A673 (cell line): ENCODE measurements at places on chromosomes 13 and 19. TPM values are rescaled to one million over a fixed set of nuclear protein-coding genes. Genes with fewer than 3 reads are reported as not detected.

DNA sequence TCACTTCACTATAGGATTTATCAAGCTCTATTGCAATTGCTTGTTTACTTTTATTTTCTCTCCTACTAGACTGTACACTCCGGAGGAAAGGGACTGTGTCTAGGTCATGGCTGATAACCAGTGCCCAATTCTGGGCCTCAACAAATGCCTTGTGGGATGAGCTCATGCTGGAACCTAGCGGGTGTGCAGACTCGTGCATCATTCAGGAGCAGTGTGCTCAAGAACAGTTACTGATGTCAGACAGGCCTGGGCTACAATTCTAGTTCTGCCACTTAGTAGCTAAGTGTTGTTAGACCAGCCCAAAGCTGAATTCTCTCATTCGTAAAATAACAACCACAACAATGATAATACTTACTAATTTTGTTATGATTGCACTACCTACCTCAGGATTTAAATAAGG lies 95.4 kb downstream of the CYSLTR2 start:
- H3K4me1 ChIP-seq = no peaks in the 10 kb centered on the region
- H3K27ac ChIP-seq = no peak overlapping the region
- H3K4me3 ChIP-seq = no peak overlapping the region
- peaks cover 5% of the 10 kb centered on the region for H3K27me3 ChIP-seq

DNA sequence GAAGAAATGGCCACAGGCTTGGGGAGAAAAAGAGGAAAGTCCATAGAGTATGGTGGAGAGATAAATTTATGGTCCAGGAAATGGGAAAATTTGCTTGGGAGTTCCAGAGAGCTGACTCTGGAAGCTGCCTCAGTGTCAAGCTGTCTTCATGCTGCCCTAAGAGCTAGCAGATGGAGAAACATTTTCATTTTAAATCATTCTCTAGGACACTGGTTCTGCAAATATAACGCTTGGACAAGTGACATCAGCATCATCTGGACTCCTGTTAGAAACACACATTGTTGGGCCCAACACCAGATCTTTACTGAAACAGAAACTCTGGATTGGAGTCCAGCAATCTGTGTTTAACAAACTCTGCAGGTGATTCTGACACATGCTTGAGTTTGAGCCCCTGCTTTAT lies 592.0 kb upstream of the KLF12 start:
- DNase-seq = no peak
- no peak overlapping the region for H3K4me3 ChIP-seq

GRCh38 chr19:44180968-44181367 lies 16.1 kb downstream of the ZNF226 start:
- no peak overlapping the region for H3K4me3 ChIP-seq
- no peak for DNase-seq
- H3K36me3 ChIP-seq = peaks cover 12% of the 10 kb centered on the region
- no peak overlapping the region for H3K27ac ChIP-seq
- H3K4me1 ChIP-seq = no peaks in the 10 kb centered on the region

GRCh38 chr13:36912369-36912768 lies 7.7 kb downstream of the SMAD9 start:
- H3K36me3 ChIP-seq = no peaks in the 10 kb centered on the region
- DNase-seq = no peak
- peak overlapping the region; percentile 47 for H3K27ac ChIP-seq
- H3K4me3 ChIP-seq = no peak overlapping the region

GRCh38 chr19:46603752-46604231 lies 2.7 kb downstream of the CALM3 start:
- peaks cover 36% of the 10 kb centered on the region for H3K36me3 ChIP-seq
- peaks cover 10% of the 10 kb centered on the region for H3K4me1 ChIP-seq
- H3K27me3 ChIP-seq = no peaks in the 10 kb centered on the region
- peak overlapping the region; percentile 100 for H3K27ac ChIP-seq

DNA sequence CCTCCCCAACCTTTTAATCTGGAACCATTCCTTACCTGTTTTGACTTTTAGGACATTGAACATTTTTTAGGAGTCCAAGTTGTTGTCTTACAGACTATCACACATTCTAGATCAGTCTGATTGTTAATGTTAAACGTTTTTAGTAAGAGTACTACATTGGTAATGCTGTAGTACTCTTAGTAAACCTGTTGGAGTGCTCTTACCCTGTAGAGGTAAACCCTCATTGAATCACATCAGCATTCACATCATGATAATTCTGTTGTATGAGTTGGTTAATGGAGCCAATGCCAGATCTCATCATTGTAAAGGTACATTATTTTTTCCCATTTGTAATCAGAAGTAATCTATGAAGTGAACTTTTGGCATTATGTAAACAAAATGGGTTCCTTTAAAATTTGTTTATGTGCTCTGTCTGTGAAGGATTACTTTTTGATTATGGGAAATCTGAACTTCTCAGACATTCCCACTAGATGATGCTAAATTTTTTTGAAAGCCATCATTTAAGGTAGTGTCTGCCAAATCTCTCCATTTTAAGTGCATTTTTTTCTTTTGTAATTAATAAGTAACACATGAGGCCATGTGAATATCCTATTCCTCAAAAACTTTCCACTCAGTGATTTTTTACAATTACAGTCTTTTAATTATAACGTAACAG lies 55.2 kb downstream of the VWA8 start:
- no peaks in the 10 kb centered on the region for H3K36me3 ChIP-seq
- H3K4me1 ChIP-seq = no peaks in the 10 kb centered on the region
- no peak overlapping the region for H3K27ac ChIP-seq
- no peaks in the 10 kb centered on the region for H3K27me3 ChIP-seq

DNA sequence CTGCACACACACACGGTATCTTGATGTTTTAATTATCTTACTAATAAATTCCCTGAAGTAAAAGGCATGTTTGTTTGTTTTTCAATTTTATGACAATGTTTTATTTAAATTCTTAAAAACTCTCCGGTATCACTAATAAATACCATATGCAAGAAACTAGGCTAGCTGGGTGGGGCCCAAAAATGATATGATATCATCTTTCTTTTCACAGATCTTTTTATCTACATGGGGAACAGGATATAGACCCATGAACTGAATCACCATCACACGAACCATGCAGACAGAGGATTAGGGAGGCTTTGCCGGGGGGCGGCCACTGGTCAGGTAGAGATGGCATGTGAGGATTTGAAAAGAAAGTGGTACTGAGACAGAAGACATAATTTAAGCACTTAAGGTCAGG lies 266.4 kb downstream of the ENOX1 start:
- H3K4me3 ChIP-seq = no peak overlapping the region
- H3K36me3 ChIP-seq = no peaks in the 10 kb centered on the region
- H3K27ac ChIP-seq = no peak overlapping the region
- no peaks in the 10 kb centered on the region for H3K27me3 ChIP-seq

- no peak for DNase-seq
- peaks cover 6% of the 10 kb centered on the region for H3K4me1 ChIP-seq
- no peak overlapping the region for H3K4me3 ChIP-seq
- no peak overlapping the region for H3K27ac ChIP-seq
- no peaks in the 10 kb centered on the region for H3K27me3 ChIP-seq
Observed at GRCh38 chr19:28292822-28293500, 920.0 kb downstream of the UQCRFS1 start.

- H3K4me3 ChIP-seq = peak within 1 kb of the TSS; percentile 97
- H3K27ac ChIP-seq = peak within 1 kb of the TSS; percentile 92
- H3K27me3 ChIP-seq = no peaks in the 10 kb centered on the region
Observed at GRCh38 chr13:28658796-28659620, at the start of gene POMP. TSS of gene POMP (plus strand) at chr13:28659130. CDS start at chr13:28659185, 55 bp downstream.

- H3K27me3 ChIP-seq = no peaks in the 10 kb centered on the region
- H3K4me3 ChIP-seq = no peak overlapping the region
- no peak overlapping the region for H3K27ac ChIP-seq
- no peak for DNase-seq
Observed at GRCh38 chr13:60267498-60268202, 103.9 kb upstream of the DIAPH3 start.

- H3K4me3 ChIP-seq = no peak overlapping the region
- H3K36me3 ChIP-seq = peaks cover 5% of the 10 kb centered on the region
- peak overlapping the region; percentile 20 for H3K27ac ChIP-seq
- H3K27me3 ChIP-seq = no peaks in the 10 kb centered on the region
- no peak for DNase-seq
Observed at GRCh38 chr19:46954502-46954992, 65.1 kb upstream of the NPAS1 start.

DNA sequence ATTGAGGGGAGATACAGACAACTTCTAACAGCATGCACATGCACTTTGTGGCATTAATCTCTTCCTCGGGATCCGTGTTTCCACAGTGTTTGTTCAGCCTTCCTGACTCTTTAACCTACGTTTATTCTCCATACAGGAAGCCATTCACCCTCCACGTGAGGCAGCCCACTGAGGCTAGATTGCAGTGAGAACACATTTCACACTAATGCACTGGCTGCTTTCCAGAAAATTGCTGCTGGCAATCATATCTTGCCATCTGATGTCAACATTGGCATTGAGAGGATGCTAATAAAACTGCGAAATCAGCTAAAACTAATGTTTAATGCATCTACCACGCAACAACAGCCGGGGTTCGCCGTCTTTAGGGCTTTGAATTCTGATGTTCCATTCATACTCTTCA lies 30.0 kb downstream of the DCLK1 start:
- no peaks in the 10 kb centered on the region for H3K36me3 ChIP-seq
- no peak overlapping the region for H3K4me3 ChIP-seq
- peaks cover 18% of the 10 kb centered on the region for H3K4me1 ChIP-seq
- H3K27ac ChIP-seq = no peak overlapping the region
- no peaks in the 10 kb centered on the region for H3K27me3 ChIP-seq

The LGALS7B gene
- total RNA-seq = not detected in 2 replicates

DNA sequence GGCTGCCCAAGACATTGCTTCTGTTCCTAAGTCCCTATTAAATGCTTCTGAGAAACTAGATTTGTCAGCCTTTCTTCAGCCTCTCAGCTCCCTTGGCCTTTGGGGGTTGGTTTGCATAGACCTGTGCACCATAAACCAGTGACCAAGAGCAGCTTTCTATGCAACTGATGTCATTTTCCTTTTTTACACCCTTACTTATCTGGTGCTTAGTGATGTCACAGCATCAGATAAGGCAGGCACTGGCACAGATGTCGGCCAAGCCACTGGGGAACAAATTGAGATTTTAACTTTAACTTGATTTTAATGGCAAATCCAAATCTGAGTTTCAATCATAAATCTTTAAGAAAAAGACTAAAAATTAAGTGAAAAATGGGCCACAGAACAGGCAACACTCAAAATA lies 59.8 kb downstream of the RUBCNL start:
- no peak overlapping the region for H3K4me3 ChIP-seq
- no peak for DNase-seq
- no peak overlapping the region for H3K27ac ChIP-seq
- no peaks in the 10 kb centered on the region for H3K4me1 ChIP-seq
- no peaks in the 10 kb centered on the region for H3K27me3 ChIP-seq

- no peaks in the 10 kb centered on the region for H3K27me3 ChIP-seq
- H3K27ac ChIP-seq = no peak overlapping the region
- peaks cover 20% of the 10 kb centered on the region for H3K4me1 ChIP-seq
- DNase-seq = no peak
- H3K4me3 ChIP-seq = no peak overlapping the region
Observed at GRCh38 chr13:20994441-20994821, 67.0 kb downstream of the LATS2 start.

GRCh38 chr13:50882816-50883435 lies 26.7 kb upstream of the RNASEH2B start:
- no peak for DNase-seq
- no peak overlapping the region for H3K4me3 ChIP-seq
- no peaks in the 10 kb centered on the region for H3K36me3 ChIP-seq
- no peaks in the 10 kb centered on the region for H3K4me1 ChIP-seq

The C1QTNF9B gene
- total RNA-seq = not detected in 2 replicates

GRCh38 chr13:24192811-24193162 lies 32.3 kb downstream of the SPATA13 start:
- H3K36me3 ChIP-seq = no peaks in the 10 kb centered on the region
- no peak for DNase-seq
- no peaks in the 10 kb centered on the region for H3K27me3 ChIP-seq
- no peak overlapping the region for H3K4me3 ChIP-seq
- no peaks in the 10 kb centered on the region for H3K4me1 ChIP-seq

DNA sequence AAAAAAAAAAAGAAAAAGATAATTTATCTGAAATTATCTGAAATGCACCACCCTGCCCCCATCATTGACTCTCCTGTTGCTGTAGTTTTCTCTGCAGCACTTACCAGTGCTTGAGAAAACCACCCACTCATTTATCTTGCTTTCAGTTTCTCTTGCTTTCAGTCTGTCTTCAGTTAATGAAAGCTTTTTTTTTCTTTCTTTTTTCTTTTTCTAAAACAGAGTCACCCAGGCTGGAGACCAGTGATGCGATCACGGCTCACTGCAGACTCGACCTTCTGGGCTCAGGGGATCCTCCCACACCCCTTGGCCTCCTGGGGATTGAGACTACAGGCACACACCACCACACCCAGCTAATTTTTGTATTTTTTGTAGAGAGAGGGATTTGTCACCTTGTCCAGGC lies 4.3 kb upstream of the ACP5 start:
- H3K27ac ChIP-seq = no peak overlapping the region
- H3K4me1 ChIP-seq = peaks cover 9% of the 10 kb centered on the region
- DNase-seq = no peak
- H3K4me3 ChIP-seq = no peak overlapping the region

GRCh38 chr13:76692346-76692745 lies 193.9 kb downstream of the KCTD12 start:
- DNase-seq = no peak
- H3K27me3 ChIP-seq = no peaks in the 10 kb centered on the region
- no peak overlapping the region for H3K27ac ChIP-seq
- no peak overlapping the region for H3K4me3 ChIP-seq
- H3K4me1 ChIP-seq = no peaks in the 10 kb centered on the region

DNA sequence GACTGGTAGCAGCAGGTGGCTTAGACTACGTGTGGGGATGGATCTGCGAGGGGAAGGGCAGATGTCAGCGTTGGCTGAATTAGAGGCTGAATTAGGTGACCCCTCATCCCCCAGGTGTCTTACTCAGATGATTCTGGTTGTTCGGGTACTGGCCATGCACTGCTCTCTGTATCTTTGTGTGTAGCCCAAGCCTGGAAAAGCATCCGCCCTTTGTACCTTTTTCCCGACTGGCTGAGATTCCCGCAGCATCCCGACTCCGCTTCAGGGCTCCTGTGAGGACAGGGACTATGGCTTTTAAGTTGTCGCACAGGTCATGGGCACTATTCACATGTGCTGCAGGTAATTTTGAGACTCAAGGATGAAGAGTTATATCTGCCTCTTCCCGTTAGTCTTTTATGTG lies 7.2 kb downstream of the TFDP1 start:
- H3K27ac ChIP-seq = no peak overlapping the region
- H3K27me3 ChIP-seq = no peaks in the 10 kb centered on the region
- H3K36me3 ChIP-seq = peaks cover 35% of the 10 kb centered on the region
- no peak overlapping the region for H3K4me3 ChIP-seq

GRCh38 chr13:68897331-68897928 lies 1210.2 kb upstream of the ATXN8OS start:
- no peaks in the 10 kb centered on the region for H3K4me1 ChIP-seq
- no peaks in the 10 kb centered on the region for H3K36me3 ChIP-seq
- no peak overlapping the region for H3K27ac ChIP-seq
- H3K27me3 ChIP-seq = no peaks in the 10 kb centered on the region
- no peak for DNase-seq
- no peak overlapping the region for H3K4me3 ChIP-seq

The ANGPTL8 gene
- total RNA-seq = not detected in 2 replicates

The OR4F17 gene
- total RNA-seq = not detected in 2 replicates
